Glutamatergic neuron (in vitro differentiated cells): ENCODE measurements at places on chromosomes 2 and 18. TPM values are rescaled to one million over a fixed set of nuclear protein-coding genes. Genes with fewer than 3 reads are reported as not detected.
A peak's percentile ranks its signal among the peaks of the same experiment; 100 is the strongest.

DNA sequence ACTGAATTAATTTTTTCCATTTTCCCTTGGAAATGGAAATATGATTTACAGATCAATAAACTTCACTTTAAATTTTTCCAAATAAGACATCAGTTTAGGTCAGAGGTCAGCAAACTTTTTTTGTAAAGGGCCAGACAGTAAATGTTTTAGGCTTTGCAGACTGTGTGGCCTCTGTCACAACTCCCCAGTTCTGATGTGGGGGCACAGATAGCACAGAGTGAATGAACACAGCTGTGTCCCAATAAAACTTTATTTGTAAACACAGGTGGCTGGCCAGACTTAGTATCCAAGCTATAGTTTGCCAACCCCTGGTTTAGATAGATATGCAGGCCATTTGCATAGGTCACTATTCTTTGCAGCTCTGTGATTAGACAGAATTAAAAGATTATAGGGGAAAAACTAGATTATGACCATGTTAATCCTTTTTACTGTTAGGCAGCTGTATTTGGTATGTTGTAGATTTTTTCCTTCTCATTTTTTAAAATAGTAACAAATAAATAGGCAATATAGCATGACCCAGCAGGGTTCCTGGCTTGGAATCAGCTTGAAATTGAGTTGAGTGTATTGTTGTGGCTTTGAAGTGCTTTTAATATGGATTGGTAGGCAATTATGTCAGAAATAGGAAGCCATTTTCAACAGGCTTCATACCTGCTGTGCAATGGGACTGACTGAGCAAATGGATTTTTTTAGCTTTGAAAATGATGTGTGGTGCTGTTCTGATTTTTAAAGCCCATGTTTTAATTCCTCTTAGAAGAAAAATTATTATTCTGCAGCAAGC, 59.7 kb downstream of the WDSUB1 start:
- DNase-seq = no peak

- no peak for DNase-seq
These were observed 7.1 kb upstream of the SOS1 start for GRCh38 chr2:39127973-39128372.

GRCh38 chr2:64466478-64467085, 12.6 kb downstream of the LGALSL start:
- no peak for DNase-seq

GRCh38 chr2:217800433-217801114, 202.2 kb downstream of the TNS1 start:
- DNase-seq = no peak

DNA sequence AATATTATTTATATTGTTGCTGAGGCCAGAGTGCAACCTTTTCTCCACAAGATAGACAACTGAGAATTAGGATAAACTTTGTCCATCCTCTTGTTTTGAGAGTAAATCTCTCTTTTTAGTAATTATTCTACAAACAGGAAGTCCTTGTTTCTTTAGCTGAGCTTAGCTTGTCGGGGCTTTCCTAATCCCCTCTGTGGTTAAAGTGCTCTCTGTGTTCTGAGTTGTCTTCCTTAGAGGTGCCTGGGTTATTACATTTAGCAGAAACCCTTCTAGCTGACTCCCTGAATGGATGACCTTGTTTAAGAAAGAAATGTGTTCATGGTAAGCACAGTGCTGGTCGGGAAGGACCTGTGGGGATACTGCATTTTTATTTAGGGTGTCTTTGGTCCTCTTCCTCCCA, 12.7 kb downstream of the USP39 start:
- DNase-seq = no peak

DNA sequence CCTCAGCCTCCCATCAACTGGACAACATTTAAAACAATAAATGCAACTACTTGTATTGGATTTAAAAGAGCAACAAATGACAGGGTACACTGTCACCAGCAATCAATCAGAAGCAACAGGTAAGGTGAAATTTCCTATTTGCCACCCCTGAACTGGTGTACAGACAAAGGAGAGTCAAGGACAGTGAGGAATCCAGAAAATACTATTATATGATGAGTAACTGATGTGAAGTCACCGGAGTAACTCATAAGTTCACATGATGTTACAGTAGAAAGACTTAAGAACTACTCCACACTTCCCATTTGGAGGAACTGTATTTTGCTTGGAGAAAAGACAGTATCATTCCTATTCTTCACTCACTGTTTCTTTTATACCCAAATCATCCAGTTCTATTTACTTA, 4.1 kb upstream of the STAT1 start:
- no peak for DNase-seq

DNA sequence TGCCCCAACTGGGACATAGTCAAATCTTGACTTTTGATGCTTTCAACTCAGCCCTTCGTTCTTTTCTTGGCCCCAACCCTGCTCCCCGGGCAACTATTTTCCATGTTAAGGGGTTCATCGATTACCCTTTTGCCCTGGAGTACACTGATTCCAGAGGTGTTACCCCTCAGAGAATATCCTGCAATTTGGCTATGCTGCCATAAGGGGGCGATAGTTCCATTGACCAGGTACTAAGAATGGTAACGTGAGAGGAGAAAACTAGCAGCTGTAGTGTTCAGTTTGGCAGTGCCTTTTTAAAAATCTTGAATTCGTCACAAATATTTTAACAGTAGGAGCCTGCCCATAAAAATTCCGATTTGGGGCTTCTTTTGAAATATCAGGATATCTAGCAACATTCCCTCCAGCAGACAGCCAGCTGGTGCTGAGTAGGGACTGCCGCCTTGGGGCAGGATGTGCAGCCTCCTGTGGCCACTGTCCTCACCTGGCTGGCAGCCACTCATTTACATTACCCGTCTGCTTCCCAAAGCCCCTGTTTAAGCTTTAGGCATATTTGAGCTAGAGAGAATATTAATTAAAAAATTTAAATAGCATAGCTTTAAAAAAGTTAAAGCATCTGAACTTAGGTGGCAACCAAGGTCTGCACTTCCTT, 146.3 kb upstream of the SKOR2 start:
- peak; percentile 33 for DNase-seq

DNA sequence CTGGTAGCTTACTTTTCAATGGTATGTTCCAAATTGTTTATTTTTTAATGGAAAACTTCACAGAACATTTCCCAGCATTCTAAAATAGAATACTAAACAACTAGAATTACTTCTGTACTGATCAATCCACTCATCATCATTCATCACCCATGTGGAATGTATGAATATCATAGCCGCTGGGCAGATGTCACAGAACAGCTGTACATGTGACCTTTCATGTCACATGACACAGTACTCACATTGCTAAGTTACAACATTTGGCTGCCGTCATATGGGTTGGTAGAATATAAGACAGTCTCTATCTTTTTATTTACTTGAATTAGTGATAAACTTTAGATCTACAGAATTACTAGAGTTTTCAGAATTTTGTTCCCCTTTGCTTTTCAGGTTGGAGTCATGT, 387.6 kb downstream of the ZEB2 start:
- DNase-seq = no peak

DNA sequence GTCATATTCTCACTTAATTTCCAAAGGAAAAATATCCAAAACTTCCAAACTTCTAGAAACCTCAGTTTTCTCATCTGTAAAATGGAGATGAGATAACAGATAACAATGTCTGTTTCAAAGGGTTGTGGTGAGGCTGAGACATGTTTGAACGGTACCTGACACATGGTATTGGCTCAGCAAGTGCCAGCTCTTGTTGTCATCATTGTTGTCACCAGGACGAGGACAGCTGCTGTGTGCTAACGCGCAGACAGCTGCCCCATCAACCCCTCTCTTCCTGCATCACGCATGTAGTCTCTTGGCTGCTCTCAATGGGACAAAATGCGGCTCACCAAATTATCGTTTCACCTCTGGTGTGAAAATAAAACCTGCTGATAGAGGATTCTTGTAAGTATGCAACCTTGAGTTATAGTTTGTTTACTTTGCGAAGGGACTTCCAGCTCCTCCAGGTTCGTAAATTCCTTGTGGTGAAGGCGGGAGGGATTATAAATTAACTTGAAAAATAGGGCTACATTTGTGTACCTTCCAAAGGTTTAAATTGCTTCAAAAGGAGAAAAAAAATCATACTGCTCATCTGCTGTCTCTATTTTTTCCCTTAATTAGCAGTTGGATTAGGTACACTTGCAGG, 605.4 kb downstream of the BCL11A start:
- no peak for DNase-seq

- DNase-seq = no peak
These were observed 49.8 kb downstream of the DYSF start for GRCh38 chr2:71502941-71503738.

DNA sequence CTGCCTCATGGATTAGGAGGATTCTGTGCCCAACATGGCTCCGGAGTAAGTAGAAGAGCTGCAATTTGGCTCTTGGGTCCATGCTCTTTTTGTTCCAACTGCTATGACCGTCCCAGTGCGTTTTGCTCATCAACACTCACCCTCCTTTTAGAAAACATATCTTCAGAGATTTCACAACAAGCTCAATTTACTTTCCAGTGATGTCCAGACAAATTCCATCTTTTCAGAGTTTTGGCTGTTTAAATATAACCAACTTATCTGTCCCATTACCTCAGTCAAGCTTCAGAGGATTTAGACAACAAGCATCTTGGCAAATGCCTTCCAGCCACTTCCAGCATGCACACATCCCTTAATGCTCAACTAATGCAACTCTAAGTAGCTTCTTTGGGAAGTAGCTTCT, 6.9 kb upstream of the SLC14A2 start:
- DNase-seq = no peak

- no peak for DNase-seq
These were observed 47.3 kb upstream of the GULP1 start for GRCh38 chr2:188244383-188244782.

GRCh38 chr2:192570788-192571187, 376.1 kb upstream of the TMEFF2 start:
- no peak for DNase-seq

GRCh38 chr2:64632835-64633819, 20.6 kb downstream of the SERTAD2 start:
- DNase-seq = no peak

GRCh38 chr2:3870222-3870621, 166.8 kb downstream of the DCDC2C start:
- DNase-seq = no peak

- no peak for DNase-seq
These were observed 58.3 kb downstream of the FEZ2 start for GRCh38 chr2:36539631-36540030.

- no peak for DNase-seq
These were observed 23.1 kb downstream of the CYP27C1 start for GRCh38 chr2:127196998-127197397.

DNA sequence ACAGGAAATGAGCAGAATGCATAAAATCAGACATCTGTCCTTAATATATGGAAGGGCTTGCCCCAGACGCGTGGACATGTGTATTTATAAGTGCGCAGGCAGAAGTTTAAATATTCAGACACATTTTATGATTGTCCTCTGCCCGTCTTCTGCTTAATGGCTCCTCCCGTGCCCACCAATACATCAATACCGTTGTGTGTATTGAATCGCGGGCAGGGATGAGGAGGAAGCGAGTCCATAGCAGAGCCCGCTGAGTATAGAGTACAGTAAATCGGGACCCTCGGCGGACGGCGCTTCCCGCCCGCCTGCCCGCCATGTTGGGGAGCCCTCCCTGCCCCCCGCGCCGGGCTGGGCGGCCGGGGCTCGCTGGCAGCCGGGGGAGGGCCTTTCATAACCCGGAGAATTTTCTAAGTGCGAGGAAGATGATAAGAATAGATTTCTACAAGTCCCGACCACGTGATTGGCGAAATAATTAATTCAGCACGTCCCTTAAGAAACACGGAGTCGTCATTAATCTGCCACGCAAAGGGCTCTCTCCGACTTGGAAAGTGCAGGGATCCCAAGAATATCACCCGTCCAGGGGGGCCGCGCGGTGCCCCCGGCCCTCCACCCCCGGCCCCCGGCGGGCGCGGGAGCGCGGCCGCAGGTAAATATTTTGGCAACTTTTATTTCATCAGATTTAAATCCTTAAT, at the start of gene HOXD3:
Gene HOXD3, plus strand, starts transcription at position 501 of the 692 bp plus-strand sequence. CDS start 11,808 bp downstream, outside the sequence.
- DNase-seq = no peak

DNA sequence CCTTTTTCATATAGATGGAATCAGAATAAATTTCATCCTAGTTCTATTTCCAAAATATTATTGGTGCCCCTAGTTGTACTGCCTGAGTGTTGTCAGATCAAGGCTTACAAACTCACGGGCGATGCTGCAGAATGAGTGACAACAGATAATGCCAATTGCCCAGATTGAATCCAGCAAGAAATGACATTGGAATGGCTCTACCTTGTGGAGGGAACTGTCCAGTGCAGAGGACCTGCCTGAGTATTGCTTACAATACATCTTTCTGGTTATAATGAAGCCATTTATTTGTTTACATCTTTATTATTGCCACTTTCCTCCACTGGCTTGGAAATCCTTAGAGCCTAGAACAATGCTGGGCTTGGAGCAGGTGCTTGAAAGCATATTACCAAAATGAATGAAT, 7.8 kb upstream of the IL1R2 start:
- DNase-seq = no peak

GRCh38 chr18:33573193-33573592, 4.8 kb upstream of the ASXL3 start:
- DNase-seq = no peak

- no peak for DNase-seq
These were observed 18.2 kb downstream of the BMP10 start for GRCh38 chr2:68853035-68853434.

DNA sequence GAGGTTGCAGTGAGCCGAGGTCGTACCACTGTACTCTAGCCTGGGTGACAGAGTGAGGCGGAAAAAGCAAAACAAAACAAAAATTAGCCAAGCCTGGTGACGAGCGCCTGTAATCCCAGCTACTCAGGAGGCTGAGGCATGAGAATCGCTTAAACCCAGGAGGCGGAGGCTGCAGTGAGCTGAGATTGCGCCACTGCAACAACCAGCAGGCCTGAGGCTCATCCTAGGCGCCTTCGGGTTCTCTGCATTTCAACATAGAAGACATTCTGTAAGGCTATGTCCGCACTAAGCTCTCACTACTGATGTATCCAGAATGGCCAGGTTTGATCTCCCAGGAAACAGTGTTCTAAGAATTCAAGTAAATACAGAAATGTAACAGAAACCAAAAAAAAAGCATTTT, 23.5 kb downstream of the PTPN2 start:
- no peak for DNase-seq

DNA sequence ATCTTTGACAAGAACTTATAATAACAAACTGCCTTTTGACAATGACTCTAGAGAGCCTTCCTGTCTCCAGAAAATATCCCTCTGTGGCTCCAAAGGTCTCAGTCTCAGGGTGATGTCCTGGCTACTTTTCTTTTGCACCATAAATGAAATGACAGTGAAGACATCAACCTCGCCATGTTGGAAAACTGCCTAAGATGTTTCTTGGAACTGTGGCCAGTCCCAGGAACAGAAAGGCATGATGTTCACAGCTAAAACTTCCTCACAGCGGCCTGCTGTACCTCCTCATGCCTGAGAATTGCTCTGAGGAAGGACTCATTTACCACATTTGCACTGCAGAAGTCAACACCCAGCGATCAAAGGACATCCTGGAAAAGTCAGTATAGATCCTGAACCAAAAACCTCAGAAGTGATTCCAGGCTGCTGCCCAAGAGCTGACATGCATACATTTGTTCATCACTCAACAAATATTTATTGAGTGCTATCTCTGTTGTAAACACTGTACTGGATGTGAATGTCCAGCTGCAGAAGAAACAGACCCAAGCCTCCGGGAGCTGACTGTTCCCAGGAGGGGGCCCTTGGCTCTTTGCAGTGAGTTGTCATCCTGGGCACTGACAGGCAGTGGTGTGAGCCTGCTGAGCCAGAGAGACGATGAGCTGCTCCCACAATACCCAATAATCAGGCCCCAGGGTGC, 64.3 kb upstream of the ACSL3 start:
- no peak for DNase-seq

Gene RGPD5
- 88.5 TPM for total RNA-seq

Gene LDLRAD4
- 0.29 TPM for total RNA-seq

Gene VSNL1
- 6.1 TPM for total RNA-seq

Gene TMEM169
- total RNA-seq = 166 TPM

Gene IL1B
- not detected for total RNA-seq

Gene TLX2
- 21.2 TPM for total RNA-seq

Gene ABHD1
- total RNA-seq = not detected

Gene CFAP65
- total RNA-seq = 1.1 TPM
